Hepatocyte (in vitro differentiated cells): ENCODE measurements at places on chromosomes 7 and 10. TPM values are rescaled to one million over a fixed set of nuclear protein-coding genes. Genes with fewer than 3 reads are reported as not detected.

Gene ZNF398
- total RNA-seq, result 10.7 and 12.5 TPM in 2 replicates

Gene TSPAN13
- 173 and 196 TPM in 2 replicates for total RNA-seq

Gene FAM24B
- total RNA-seq, result not detected in 2 replicates

Gene TEX47
- total RNA-seq, result not detected in 2 replicates

Gene SUN3
- not detected in 2 replicates for total RNA-seq

Gene CYP2W1
- total RNA-seq, result 20.3 and 31.1 TPM in 2 replicates

DNA sequence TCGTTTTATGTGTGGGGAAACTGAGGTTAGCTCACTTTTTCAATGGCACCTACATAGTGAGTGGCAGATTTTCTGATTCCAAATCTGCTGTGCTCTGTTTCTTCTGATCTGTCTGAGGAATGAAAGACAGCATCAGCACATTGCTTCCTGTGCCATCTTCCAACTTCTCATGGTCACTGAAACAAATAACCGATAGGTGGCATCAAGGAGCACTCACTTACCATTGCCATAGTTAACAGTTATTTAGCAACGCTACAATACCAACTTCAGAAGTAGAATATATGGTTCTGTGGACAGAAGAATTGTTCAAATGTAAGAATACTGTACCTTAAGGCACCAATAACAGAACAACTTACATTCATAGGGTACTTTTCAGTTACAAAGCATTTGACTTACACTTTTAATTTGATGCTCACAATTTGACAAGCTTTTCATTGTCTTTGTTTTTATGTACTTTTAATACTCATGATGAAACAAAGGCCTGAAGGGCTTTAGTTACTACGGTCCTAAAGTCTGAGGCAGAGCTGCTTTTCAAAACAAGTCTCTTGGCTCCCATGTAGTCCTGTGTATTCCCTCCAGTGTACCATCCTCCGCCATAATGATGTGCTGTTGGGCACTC, 228.9 kb upstream of the TCF7L2 start:
- peak; percentile 46 for DNase-seq
- peaks cover 16% of the 10 kb centered on the region for H3K4me1 ChIP-seq
- no peak overlapping the region for H3K27ac ChIP-seq
- no peaks in the 10 kb centered on the region for H3K27me3 ChIP-seq
- H3K36me3 ChIP-seq, result no peaks in the 10 kb centered on the region

- no peak overlapping the region for H3K4me3 ChIP-seq
- peak; percentile 53 for DNase-seq
- peaks cover 3% of the 10 kb centered on the region for H3K27me3 ChIP-seq
- H3K4me1 ChIP-seq, result no peaks in the 10 kb centered on the region
- no peaks in the 10 kb centered on the region for H3K36me3 ChIP-seq
These were observed 102.5 kb downstream of the RAMP3 start for GRCh38 chr7:45259966-45260646.

GRCh38 chr7:4766666-4767519, 8.5 kb upstream of the AP5Z1 start:
- DNase-seq, result peak; percentile 45
- no peak overlapping the region for H3K4me3 ChIP-seq
- H3K4me1 ChIP-seq, result no peaks in the 10 kb centered on the region
- no peaks in the 10 kb centered on the region for H3K27me3 ChIP-seq
- peak overlapping the region; percentile 86 for H3K27ac ChIP-seq
- H3K36me3 ChIP-seq, result no peaks in the 10 kb centered on the region

GRCh38 chr10:6320320-6321010, 117.7 kb downstream of the PFKFB3 start:
- no peak overlapping the region for H3K4me3 ChIP-seq
- no peaks in the 10 kb centered on the region for H3K27me3 ChIP-seq
- H3K4me1 ChIP-seq, result no peaks in the 10 kb centered on the region
- no peak overlapping the region for H3K27ac ChIP-seq
- H3K36me3 ChIP-seq, result no peaks in the 10 kb centered on the region

DNA sequence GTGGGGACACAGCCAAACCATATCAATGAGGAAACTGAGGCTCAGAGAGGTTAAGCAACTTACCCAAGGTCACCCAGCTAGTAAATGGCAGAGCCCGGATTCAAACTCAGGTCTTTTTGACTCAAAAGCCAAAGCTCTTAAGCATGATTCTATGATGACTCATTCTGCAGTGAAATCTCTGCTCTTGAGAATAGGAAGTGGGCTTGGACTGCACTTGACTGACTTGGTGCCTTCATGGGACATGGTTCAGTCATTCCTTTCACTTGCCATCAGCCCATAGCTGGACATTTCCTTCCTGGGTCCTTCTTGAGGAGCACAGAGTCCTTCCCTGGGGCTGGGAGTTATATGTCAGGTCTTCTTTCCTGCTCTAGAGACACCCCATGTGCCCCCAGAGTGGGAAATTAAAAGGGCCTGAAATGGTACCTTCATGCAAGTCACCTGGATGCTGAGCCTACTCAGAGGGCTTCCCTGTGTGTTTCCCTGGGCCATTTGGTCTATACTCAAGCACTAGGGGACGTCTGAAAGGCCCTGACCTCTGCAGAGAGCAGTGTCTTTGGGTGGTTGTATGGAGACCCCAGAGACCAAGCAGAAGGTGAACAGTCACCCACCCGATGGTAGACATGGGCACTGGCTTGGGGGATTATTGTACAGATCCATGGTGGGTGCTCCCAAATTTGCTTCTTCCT, 62.4 kb upstream of the SDK1 start:
- no peaks in the 10 kb centered on the region for H3K36me3 ChIP-seq
- H3K27ac ChIP-seq, result no peak overlapping the region
- H3K4me3 ChIP-seq, result no peak overlapping the region
- H3K27me3 ChIP-seq, result no peaks in the 10 kb centered on the region
- no peaks in the 10 kb centered on the region for H3K4me1 ChIP-seq

- DNase-seq, result no peak
- no peak overlapping the region for H3K4me3 ChIP-seq
- H3K27ac ChIP-seq, result no peak overlapping the region
- no peaks in the 10 kb centered on the region for H3K27me3 ChIP-seq
- no peaks in the 10 kb centered on the region for H3K36me3 ChIP-seq
These were observed 68.5 kb upstream of the GPR26 start for GRCh38 chr10:123597676-123598075.

GRCh38 chr10:11647676-11648075, 36.2 kb upstream of the USP6NL start:
- no peaks in the 10 kb centered on the region for H3K4me1 ChIP-seq
- DNase-seq, result no peak
- H3K36me3 ChIP-seq, result no peaks in the 10 kb centered on the region

DNA sequence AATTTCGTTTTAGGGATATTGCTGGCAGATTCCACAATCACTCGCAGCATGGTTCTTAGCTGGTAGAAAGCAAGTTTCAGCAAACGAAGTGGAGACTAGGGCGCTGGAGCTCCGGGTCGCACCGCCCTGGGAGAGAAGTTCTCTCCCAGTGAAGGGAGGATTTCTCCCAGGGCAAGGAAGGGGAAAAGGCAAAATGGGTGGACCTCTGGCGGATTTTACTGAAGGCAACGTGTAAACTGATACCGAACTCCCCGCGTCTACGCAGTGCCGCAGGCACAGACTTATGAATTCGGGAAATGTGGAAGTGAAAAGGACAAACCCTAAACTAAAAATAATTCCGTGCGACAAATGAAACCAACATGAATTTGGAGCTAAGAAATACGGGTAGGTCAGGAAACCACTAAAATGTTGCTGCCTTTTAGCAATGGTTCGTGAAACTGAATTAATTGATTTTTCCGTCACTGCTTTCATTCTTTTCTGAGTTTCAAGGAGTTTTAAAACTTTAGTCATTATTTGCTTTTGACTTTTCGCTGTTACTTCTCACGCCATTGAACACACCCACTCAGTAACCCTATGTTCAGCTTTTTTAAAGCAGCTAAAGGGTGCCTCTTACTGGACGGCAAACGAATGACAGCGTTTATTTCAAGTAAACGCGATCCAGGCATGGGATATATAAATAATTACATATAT, at the start of gene MYOF:
Gene MYOF (minus strand): TSS at position 190 of the 690 bp plus-strand sequence. CDS start 140 bp downstream, at position 50.
- H3K27ac ChIP-seq, result peak within 1 kb of the TSS; percentile 95
- peak; percentile 87 for DNase-seq
- no peaks in the 10 kb centered on the region for H3K36me3 ChIP-seq
- H3K27me3 ChIP-seq, result no peaks in the 10 kb centered on the region
- peak within 1 kb of the TSS; percentile 34 for H3K4me3 ChIP-seq

- no peaks in the 10 kb centered on the region for H3K36me3 ChIP-seq
- no peak overlapping the region for H3K27ac ChIP-seq
- no peak for DNase-seq
- H3K4me1 ChIP-seq, result no peaks in the 10 kb centered on the region
- no peak overlapping the region for H3K4me3 ChIP-seq
- no peaks in the 10 kb centered on the region for H3K27me3 ChIP-seq
These were observed 99.1 kb downstream of the GRID1 start for GRCh38 chr10:86267286-86268195.

DNA sequence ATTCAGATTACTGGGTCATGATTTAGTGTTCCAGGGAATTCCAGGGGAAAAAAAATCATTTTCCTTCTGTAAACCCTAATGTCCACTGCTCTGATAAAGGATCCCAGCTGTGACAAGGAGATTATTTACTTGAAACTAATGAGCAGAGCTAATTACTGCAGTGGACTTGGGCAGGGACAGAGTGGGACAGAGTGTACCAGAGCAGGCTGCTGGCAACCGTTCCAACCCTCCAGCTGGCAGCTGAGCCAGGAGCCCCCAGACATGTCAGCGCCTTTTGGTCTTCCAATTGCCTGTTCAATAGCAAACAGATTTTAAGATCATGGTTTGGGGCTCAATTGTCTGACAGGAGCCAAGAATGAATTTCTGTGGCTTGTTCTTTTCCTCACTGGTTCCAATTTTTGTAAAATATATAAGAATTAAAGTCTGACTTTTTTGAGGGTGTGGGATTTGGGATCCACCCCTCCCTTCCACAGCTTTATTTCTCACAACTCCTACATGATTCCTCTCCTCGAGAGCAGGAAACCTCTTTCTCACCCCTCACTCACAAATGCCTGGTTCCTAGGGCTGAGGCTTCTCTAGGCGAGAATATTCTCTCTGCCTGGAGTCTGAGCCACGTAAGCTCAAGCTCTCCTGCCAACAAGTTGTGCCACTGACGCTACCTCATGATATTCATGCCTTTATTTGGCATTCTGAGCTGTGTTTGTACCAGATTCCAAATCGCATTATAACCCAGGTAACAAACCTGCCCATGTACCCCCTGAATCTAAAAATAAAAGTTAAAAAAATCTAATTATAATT, 20.6 kb upstream of the FAM180A start:
- no peak for DNase-seq
- H3K4me1 ChIP-seq, result peaks cover 14% of the 10 kb centered on the region
- H3K27ac ChIP-seq, result no peak overlapping the region

DNA sequence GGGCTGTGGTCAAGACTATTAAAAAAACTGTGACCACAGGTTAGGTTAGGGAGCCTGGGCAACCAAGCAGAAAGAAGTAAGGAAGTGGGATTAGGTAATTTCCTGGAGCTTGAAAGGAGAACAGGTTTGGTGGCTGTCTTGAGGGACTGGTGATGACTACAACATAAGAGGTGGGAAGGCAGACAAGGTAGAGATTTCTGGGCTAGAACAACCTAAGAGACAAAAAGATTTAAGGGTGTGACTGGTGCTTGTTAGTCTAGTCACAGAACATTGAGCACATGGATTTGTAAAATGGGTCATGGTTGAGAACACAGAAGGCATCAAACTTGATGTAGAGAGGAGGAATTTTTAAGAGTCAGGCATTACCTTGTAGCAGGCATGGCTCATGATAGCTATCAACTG, 123.7 kb upstream of the ASAH2 start:
- H3K4me3 ChIP-seq, result no peak overlapping the region
- no peak overlapping the region for H3K27ac ChIP-seq
- DNase-seq, result no peak

- H3K27me3 ChIP-seq, result no peaks in the 10 kb centered on the region
- no peak overlapping the region for H3K27ac ChIP-seq
- no peaks in the 10 kb centered on the region for H3K4me1 ChIP-seq
- H3K36me3 ChIP-seq, result no peaks in the 10 kb centered on the region
- DNase-seq, result no peak
These were observed 350.0 kb upstream of the AKR1E2 start for GRCh38 chr10:4475827-4476490.

GRCh38 chr10:76993213-76993612, 644.4 kb downstream of the KCNMA1 start:
- H3K4me3 ChIP-seq, result no peak overlapping the region
- DNase-seq, result no peak
- H3K4me1 ChIP-seq, result no peaks in the 10 kb centered on the region
- H3K27me3 ChIP-seq, result no peaks in the 10 kb centered on the region
- no peaks in the 10 kb centered on the region for H3K36me3 ChIP-seq
- H3K27ac ChIP-seq, result no peak overlapping the region

GRCh38 chr10:62916141-62916603, 100.0 kb upstream of the EGR2 start:
- no peak overlapping the region for H3K4me3 ChIP-seq
- H3K27ac ChIP-seq, result no peak overlapping the region
- H3K27me3 ChIP-seq, result no peaks in the 10 kb centered on the region
- no peak for DNase-seq

DNA sequence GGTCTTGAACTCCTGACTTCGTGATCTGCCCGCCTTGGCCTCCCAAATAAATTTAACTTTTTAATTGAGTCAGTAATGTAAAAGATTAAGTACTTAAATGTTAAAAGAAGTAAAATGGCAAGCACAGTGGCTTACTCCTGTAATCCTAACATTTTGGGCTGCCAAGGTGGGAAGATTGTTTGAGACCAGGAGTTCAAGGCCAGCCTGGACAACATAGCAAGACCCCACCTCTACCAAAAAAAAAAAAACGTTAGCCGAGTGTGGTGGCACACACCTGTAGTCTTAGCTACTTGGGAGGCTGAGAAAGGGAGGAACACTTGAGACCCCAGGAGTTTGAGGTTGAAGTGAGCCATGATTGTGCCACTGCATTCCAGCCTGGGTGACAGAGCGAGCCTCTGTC, 26.1 kb downstream of the PHTF2 start:
- DNase-seq, result no peak
- no peaks in the 10 kb centered on the region for H3K4me1 ChIP-seq
- H3K4me3 ChIP-seq, result no peak overlapping the region
- H3K27me3 ChIP-seq, result no peaks in the 10 kb centered on the region
